Kidney epithelial cell (primary cell): ENCODE measurements at places on chromosomes 1 and 21. TPM values are rescaled to one million over a fixed set of nuclear protein-coding genes. Genes with fewer than 3 reads are reported as not detected.

TRIM67 gene
- 0.14 and 0.63 TPM in 2 replicates for total RNA-seq

C1orf185 gene
- total RNA-seq: not detected in 2 replicates

NTMT2 gene
- total RNA-seq: not detected in 2 replicates

DMBX1 gene
- 0.04 TPM in 1 of 2 replicates, not detected in the other for total RNA-seq

INSRR gene
- total RNA-seq: not detected in 2 replicates

IL23R gene
- total RNA-seq: not detected in 2 replicates

GRCh38 chr1:226615876-226616275, 67.3 kb downstream of the STUM start:
- DNase-seq: no peak

- DNase-seq: no peak
Measured at GRCh38 chr1:197394831-197395608, 127.0 kb downstream of the CRB1 start.

DNA sequence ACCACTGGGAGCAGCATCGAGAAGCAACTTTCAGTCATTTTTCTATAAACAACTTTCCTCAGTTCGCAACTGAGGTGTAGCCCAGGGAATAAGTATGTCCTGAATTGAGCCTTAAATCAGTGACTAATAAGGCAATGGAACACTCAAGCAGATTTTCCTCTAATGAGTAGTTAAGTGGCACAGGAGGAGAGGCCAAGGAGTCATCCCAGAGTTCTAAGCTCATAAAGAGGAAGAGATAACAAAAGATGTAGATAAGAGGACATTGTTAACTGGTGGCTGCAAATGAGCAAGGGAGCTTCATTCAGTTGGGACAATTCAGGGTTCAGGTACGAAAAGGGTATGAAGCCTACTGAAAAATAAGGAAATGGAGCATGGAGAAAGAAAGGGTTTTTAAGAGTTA, 64.5 kb downstream of the LRRC40 start:
- no peak for DNase-seq
